ENCODE measurements at places on chromosomes 12 and 14.

- DNase-seq, result no peak
These were observed 73.9 kb downstream of the ANO4 start for GRCh38 chr12:100868487-100868886.

DNA sequence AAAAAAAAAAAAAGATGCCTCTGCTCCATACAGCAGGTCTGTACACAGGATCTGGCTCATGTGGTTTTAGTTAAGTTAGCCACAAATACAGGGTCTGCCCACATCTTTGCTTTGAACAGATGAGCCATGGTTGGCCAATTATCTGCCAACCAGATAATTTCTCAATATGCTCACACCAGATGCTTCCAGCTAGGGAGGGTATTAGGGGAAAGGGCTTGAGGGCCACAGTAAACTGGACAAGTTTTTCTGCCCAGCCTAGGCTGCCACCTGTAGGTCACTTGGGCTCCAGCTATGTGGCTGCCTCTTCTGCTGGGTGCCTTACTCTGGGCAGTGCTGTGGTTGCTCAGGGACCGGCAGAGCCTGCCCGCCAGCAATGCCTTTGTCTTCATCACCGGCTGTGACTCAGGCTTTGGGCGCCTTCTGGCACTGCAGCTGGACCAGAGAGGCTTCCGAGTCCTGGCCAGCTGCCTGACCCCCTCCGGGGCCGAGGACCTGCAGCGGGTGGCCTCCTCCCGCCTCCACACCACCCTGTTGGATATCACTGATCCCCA, 776 bp downstream of the RDH5 start:
- DNase-seq, result peak; percentile 79

DNA sequence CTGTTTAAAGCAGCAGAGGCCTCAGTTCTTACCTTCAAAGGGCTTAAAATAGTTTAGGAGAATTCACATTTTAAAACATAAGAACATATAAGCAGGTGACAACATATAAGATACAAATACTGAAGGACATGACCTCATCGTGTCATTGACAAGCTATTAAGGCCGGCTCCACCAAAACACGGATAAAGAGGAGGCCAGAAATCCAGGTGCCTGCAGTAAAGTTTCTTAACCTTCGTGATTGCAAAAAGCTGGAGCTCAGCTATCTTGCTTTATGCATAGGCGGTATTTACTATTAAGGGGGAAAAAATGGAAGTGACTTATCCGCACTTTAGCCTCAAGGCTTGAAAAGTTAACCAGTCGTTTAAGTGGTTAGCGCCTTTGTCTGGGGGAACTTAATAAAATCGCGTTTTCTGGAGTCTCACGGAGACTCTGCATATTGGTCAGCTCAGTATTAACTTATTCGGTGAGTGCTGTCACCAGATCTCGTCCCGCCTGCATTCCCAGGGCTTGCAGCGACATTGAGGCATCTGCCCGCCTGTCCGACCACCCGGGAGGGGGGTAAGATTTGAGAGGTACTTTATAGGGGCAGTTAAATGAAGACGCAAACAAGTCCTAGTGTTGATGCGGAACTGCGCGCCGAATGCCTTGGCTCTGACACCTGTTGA, 1.1 kb upstream of the SP1 start:
- no peak for DNase-seq

DNA sequence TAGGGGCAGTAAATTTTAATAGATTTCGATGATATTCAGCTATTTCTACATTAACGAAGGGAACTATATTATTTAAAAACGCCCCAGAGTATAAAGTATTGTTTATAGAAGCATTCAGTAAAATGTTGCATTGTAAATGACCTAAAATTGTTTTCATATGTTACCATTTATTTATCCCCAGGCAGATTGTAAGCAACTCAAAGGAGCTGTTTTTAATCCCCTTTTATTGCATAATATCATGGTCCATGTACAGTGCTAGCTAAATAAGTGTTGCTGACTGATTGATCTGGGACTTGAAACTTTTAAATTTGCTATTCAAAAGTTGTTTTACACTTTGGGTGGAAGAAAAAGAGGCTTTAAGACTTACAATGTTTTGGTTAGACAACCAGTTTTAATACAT, 199.0 kb upstream of the SLC38A2 start:
- no peak for DNase-seq

DNA sequence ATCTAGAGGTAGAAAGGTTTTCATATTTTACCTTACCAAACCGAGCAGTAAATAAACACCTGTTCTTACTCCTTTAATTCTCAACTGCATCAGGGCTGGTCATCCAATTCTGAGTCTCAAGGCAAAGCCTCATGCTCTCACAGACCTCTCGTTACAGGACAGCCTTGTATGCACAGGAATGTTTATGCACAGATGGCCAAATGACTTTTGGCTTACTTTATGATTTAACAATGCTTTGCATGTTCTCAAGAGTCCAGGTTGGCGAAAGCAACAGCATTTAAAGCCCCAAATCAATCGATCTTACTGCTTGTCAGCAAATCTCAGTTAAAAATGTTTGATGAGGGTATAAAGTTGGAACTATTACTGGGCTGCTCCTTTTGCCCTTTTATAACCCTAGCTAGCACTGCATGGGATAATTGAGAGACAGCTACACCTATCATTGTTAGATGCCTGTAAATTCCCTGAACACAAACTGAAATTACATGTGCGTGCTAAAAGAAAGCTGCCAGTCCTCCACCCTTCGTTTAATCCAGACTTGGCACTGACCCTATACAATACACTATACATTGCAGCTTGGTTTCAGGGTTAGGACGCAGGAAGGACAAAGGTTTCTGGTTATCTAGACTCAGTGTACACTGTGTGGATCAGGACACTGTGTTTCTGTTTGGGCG, 63.6 kb downstream of the TMCC3 start:
- peak; percentile 61 for DNase-seq

DNA sequence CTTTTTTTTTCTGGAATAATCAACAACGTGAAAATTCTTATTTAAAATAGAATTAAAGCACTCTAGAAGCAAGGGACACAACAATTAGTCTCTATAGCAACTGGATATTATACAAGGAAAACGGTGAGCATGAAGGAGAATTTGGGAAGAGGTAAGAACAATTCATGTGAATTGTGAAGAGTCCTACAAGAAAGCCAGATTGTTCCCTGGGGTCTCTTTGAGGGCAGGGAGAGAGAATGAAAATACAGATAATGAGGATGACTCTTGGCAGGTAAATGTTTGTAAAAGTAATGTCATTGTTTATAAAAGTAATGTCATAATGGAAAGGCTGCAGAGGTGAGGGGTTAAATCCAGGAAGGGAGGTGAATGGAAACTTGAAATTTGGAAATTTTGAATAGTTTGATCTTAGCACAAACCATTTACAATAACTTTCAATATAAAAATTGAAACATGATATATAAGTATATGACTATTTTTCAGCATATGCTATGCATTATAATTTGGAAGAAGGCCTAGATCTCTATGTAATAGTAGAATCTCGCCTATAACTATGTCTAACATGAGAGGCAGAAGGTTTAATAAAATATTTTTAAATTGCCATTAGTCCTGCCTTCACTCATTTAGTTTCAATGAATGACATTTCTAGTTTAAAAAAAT, 378.8 kb upstream of the DCN start:
- DNase-seq, result no peak

- DNase-seq, result no peak
These were observed 8.9 kb downstream of the GTF2A1 start for GRCh38 chr14:81211844-81212243.

GRCh38 chr14:82192387-82192786, 658.7 kb upstream of the SEL1L start:
- no peak for DNase-seq

GRCh38 chr12:76198839-76199238, 114.4 kb upstream of the NAP1L1 start:
- DNase-seq, result no peak

DNA sequence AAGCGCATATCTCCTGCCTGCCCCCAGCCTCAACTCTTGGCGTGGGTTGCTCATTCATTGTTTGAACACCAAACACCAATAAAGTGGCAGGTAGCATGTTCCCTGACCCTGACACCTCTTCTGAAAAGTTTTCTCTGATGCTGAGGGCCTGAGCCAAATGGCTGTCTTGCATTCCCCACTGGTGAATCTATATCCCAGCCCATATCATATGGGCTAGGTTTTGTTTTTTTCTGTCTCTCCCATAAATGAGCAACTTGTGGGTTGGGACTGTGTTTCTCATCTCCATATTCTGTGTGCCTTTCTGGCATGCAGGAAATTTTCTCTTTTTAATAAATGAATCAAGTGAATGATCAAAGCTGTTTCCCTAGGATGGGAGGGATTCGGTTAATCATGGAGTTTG, 5.0 kb downstream of the MYO1A start:
- no peak for DNase-seq

GRCh38 chr14:31703056-31703455, 141.9 kb downstream of the NUBPL start:
- no peak for DNase-seq

DNA sequence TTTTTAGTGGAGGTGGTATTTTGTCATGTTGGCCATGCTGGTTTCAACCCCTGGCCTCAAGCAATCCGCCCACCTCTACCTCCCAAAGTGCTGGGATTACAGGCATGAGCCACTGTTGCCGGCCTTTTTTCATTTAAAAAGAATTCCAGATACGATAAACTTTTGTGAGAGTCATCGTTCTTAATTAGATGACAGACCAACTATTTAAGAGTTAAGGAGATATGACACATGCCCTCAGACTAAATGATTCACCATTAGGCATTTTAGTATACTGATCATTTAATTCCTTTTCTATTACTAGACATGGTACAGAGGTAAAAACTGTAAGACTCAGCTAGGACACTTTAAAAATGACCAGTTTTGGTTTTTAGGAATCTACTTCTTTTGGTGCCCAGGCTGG, 2.4 kb downstream of the ANKRD13A start:
- no peak for DNase-seq

GRCh38 chr12:102169922-102170621, 27.6 kb downstream of the PMCH start:
- DNase-seq, result no peak

DNA sequence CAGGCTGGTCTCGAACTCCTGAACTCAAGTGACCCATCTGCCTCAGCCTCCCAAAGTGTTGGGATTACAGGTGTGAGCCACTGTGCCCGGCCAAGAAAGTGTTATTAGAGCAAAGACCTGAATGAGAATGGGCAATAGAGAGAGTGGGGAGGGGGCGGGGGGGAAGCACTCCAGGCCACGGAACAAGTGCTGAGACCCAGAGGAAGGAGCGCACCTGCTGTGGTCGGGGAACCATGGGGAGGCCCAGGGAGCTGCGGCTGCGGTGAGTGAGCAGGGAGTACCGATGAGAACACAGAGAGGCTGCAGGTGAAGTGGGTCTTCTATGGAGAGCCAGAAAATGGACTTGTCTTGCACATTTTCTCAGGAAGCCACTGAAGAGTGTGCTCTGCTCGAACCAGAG, 10.8 kb downstream of the SMIM41 start:
- DNase-seq, result no peak

- DNase-seq, result no peak
These were observed 454.1 kb downstream of the PCNX1 start for GRCh38 chr14:71361336-71361735.

GRCh38 chr12:57719777-57720605, 18.6 kb downstream of the AGAP2 start:
- no peak for DNase-seq

DNA sequence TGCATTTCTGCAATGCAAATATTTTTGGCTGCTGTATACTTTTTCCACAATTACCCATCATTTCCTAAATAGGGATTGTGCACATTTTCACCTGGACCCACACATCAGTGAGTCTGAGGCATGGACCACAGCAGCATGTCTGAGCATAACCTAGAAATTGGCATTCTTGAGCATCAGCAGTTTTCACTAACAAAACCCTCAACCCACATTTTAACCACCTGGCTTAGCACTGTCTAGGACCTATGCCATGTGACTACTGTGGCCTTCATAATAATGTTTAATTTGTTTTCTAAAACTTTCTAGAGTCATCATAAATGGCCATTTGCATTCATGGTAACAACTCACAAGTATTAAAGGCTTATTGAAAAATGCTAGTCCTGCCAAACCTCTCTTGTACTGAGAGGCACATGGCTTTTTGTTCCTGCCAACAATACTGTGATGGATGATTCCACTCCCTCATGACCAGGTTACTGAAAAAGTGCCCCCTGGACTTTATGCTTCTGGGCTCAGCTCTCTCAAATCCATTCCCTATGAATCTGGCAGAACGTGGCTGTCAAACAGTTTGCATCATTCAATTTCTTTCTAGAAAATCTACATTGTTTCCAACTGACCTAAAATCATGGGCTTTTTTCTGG, 240.0 kb downstream of the MDGA2 start:
- no peak for DNase-seq

DNA sequence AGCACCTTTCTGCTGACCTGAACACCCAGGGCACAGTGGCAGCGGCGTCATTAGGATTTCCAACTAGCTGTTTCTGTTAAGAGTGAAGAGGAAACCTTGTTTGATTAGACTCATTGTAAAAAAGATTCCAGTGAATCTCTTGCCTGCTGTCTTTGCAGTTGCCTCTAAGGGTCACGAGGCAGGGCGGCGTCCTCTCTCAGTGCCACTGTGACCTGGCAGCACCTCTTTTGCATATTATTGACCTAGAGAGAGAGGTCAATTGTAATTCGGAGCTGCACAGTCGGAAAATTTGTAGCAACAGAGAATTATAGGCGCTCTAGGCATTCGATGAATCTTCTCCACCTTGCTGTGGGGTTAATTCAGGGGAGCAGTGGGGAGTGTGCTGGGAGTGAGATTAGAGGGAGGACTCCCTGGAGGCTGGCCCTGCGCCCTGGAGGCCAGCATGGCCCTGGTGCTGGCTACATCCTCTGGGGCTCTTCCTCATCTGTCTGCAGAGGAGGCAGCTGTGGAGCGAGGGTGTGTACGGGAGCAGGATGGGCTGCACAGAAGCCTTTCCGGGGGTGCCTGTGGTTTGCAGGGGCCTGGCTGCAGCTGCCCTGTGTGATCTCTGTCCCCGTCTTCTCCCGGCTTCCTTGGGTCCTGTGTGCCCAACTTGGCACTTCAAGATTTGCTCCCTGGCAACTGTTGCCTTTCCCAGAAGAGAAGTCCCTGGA, 14.3 kb downstream of the PACS2 start:
- DNase-seq, result no peak

DNA sequence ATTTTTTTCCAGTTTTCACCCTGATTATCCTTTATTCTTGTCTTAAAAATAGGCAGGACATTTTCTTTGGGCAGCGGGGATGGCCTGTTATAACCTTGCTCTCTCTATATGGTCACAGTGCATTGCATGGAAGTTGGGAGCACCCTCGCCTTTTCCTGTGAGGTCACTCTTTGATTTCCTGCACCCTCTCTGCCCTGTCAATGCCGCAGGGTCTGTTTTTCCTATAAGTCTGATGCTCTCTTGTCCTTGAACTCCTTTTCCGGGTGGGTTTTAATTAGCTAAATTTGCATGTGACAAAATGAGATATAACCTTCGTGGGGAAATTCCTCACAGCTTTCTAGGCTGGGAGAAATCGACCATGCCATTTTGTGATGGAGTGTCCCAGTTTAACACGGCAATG, 194.3 kb downstream of the CACNA1C start:
- no peak for DNase-seq

- DNase-seq, result no peak
These were observed 674 bp downstream of the VDR start for GRCh38 chr12:47903927-47904712.
